Fibroblast of skin of left biceps (primary cell): ENCODE measurements at places on chromosomes 13 and 19.

GRCh38 chr19:35056513-35057063, 15.1 kb downstream of the HPN start:
- no peak for DNase-seq

DNA sequence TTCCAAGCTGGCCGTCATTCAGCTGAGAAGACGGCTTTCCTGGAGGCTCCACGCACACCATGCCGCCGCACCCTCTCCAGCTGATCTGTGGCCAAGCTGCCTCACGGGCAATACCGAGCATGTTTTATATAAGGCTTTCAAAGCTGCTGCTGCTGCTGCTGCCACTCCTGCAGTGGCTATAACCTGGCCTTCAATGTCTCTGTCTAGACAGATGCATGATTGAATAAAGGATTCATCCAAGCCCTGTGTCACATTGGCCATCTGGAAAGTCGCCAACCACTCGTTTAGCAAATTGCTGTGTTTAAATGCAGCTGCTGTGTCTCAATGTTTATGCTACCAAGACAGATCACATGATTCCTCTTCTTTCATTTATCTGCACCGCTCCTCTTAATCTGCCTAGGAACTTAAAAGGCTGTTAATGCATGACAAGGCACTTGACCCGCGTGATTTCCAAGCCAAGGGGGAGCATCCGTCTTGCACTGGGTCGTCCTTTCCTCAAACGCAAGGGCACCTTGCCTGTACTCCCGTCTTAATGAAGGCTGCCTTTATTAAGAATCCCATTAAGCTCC, 114.3 kb downstream of the TEX26 start:
- no peak for DNase-seq

DNA sequence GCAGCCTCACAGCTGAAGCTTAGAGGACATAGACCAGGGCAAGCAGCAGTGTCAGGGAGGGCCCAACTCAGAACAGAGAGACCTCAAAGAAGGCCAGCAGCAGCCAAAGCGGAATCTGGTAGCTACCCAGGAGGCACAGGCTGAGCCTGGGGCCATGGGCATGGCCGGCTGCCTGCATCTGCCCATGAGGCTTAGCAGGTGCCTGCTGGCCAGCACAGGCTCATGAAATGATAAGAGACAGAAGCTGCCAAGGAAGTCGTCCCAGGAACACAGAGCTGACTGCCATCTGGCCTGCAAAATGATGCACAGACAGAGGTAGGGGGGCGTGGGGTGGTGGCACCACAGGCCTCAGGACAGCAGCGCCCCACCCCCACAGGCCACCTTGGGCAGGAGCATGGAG, 29.2 kb downstream of the TUBA3C start:
- no peak for DNase-seq

DNA sequence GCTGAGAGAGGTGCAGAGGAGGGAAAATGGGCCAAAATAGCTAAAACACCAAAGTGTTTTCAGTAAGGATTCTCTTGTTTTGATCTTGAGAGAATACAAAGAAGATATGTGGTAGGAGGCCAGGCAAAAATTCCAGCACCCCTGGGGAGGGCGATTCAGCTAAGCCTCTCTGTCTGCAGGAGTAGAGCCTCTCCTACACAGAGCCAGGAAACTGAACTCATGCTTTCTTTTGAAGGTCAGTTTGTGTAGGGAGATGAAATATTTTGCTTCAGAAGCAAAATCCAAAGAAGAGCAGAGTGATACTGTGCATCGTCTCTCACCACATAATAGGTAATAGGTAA, 565.0 kb downstream of the FGF9 start:
- no peak for DNase-seq

DNA sequence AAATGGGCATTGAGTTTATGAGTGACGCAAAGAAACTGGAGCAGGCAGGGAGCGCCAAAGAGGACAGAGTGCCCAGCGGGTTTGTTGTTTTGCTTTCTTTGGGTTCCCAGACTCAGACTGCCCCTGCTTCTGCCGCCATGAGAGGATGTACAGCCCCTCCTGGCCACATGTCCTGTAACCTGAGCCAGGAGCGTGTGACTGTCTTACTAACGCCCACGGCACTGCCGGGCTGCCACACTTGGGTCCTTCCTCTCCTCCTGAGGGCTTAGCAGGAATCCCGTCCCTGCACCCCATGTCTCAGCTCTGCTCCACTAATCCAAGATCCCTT, 80.5 kb downstream of the GPR12 start:
- DNase-seq = no peak
